Stimulated activated CD8-positive, alpha-beta memory T cell treated with anti-CD3 and anti-CD28 coated beads, Interleukin-4, amount 100 ng/mL, for 1 hour (primary cell): ENCODE measurements at places on chromosomes 11 and 22.

- peak; percentile 10 for DNase-seq
Measured at GRCh38 chr11:110173811-110174644, 80.8 kb downstream of the ZC3H12C start.

DNA sequence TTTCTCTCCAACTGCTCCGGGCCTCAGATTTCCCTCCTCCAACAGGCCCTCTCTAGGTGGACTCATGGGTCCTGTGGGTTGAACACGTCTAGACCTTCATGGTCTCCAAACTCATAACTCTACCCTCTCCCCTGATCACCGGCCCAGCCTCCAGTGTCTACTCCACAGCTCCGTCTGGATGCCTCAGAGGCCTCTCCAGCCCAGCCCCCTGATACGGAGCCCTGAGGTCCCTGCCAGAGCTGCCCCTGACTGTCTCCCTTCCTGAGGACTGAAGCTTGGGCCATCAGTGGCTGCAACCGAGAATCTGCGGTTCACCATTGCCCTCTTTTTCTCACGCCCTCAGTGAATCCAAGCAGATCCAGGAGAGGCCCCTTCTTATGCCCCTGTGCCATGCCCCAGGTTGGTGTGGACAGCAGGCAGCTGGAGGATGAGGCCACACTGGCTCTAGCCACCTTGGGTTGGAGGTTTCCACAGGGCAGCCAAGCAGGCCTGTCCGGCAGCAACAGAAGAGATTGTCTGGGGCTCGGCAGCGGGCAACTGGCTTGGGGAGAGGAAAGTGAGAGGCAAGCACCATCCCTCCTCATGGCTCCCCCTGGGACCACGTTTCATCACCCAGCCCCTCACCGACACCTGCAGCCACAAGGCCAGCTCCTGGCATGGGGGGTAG is 104.6 kb upstream of the FGF3 start:
- no peak for DNase-seq

GRCh38 chr22:43313890-43314474 is 29.2 kb downstream of the SCUBE1 start:
- no peak for DNase-seq

DNA sequence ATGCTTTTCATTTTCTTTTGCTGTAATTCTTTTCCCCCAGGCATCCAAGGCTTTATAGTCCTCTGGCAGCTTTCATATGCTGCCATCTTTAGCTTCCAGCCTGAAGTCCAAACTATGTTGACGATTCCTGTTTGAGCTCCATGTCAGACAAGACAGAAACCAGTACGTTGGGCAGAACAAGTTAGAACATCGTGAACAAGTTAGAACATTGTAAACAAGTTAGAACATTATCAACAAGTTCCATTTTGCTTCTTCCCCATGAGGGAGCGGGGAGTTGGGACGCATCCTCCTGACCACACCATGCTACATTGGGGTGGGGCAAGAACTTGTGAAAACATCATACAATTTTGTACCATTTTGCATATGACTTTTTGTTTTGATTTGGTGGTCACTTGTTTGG is 23.9 kb downstream of the GLB1L2 start:
- no peak for DNase-seq

GRCh38 chr22:22684580-22685561 is 40.5 kb downstream of the GGTLC2 start:
- DNase-seq: no peak

DNA sequence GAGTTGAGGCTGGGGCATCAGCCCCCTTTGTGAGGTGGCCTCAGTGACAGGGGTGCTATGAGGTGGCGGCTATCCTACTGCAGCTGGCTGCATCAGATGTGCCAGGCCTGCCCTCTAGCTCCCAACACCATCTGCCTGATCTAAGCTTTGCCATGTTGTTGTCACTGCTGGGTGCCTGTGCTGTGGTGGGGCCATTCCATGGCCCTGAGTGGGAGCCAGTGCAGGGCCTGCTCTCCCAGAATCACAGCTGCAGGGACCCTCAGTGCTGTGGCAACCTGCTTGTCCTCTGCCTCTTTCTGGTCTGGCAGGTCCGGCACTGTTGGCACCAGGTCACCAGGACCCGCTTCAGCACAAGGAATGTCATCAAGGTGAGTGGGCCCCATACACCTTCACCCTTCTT is 1.8 kb upstream of the SNU13 start:
- no peak for DNase-seq

DNA sequence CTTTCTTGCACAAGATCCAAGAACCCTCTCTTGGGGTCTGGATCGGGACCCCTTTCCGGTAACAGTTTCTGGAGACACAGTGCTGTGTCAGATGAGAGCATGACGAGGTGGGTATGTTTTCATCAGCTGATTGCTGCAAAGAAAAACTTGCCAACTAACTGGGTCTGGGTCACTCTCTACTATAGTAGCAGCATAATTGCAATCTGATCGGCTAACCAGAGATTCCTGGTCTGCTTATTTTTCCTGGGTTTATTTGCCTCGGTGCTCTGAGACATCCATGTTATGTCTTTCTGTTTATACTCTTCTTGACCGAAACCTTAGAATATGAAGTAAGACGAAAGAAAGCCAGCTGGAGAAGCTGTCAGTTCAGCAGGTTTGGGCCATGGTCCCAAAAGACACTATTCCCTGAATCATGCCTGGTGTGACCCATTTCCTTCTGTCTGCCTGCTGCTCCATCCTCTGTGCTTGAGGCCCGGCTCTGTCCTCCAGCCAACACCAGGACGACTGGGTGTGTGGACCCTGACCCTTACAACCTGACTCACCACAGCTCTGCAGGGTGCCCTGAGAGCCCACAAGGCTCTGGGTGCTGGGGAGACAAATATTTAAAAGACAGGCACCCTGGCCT is 24.1 kb upstream of the CLMP start:
- DNase-seq: no peak

GRCh38 chr11:4680341-4680740 is 17.3 kb downstream of the OR51E2 start:
- DNase-seq: no peak

- DNase-seq: no peak
Measured at GRCh38 chr11:92838759-92839310, 130.6 kb upstream of the MTNR1B start.

DNA sequence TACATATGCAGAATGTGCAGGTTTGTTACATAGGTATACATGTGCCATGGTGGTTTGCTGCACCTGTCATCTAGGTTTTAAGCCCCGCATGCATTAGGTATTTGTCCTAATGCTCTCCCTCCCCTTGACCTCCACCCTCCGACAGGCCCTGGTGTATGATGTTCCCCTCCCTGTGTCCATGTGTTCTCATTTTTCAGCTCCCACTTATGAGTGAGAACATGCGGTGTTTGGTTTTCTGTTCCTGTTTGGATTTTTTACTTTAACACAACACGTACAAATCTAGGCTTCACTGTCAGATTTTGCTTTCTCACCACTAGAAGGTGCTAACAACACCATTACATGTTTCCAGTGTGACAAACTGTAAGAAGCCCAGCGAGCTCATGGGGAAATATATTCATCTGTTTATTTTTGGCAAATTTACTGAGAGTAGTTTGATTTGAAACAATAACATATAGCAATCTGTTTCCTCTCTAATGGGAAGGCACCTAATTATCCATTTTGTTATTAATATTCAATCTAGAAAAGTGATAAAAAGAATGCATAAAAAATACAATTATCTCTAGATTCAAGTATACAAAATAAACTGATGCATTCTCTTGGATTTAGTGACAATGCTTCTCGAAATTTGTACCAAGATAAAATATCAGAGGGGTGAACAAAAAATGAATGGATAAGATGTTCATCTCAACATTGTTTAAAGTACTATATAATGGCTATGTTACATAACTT is 23.2 kb upstream of the BIRC3 start:
- no peak for DNase-seq

GRCh38 chr11:93840180-93840579 is 10.2 kb downstream of the VSTM5 start:
- no peak for DNase-seq

DNA sequence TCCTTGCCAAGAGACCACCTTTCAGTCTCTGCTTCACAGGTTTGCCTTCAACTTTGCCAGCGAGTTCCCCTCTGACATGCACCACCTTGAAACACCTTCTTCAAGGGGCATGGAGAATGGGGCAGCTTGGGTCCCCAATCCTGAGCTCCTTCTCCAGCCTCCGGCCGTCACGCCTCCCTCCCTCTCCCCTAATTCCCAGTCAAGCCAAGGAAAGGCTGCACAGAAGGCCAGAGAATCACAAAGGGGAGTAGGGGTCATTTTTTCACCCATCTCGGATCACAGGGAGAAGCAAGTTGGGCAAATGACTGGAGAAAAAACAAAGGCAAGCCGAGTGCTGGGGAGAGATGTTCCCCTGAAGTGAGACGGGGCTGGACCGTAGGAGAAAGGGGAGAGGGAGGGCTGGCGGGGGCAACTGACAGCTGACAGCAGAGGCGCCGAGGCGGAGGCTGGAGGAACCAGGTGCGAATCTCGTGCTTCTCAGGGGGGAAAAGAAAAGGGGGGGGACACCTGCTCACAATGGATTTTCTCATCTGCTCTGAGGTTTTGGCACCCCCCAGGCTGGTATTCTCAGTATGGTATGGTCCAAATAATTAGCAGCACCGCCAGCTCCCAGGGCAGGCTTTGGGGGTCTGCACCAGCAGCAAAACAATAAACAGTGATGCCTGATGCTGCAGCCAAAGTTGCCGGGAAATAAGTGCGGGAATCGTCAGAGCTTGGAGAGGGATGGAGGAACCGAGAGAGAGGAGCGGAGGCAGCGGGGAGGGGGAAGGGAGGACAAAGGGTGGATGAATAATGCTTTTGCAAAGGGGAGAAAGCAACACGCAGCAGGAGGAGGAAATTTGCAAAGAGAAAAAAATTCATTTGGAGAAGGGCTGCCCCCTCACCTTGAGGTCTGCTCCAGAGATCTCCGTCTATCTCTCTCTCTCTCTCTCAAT is 644 bp downstream of the YPEL4 start:
- DNase-seq: no peak

GRCh38 chr22:22558972-22559603 is at the start of gene PRAME:
Gene PRAME (minus strand): TSS chr22:22559265. CDS start chr22:22556832, 2,433 bp downstream.
- peak; percentile 1 for DNase-seq
